ENCODE measurements at places on chromosomes 1 and 21. TPM values are rescaled to one million over a fixed set of nuclear protein-coding genes. Genes with fewer than 3 reads are reported as not detected.

Gene MFSD2A
- 2.5 TPM for total RNA-seq

Gene SPRR2E
- total RNA-seq, result not detected

Gene KCNAB2
- total RNA-seq, result 286 TPM

Gene EPHB2
- not detected for total RNA-seq

Gene GSTM5
- not detected for total RNA-seq

Gene PDZK1
- not detected for total RNA-seq

Gene AMPD1
- total RNA-seq, result not detected

Gene NBPF15
- 90.5 TPM for total RNA-seq

Gene CENPF
- total RNA-seq, result 135 TPM

Gene RSRP1
- 236 TPM for total RNA-seq

Gene GOLT1A
- total RNA-seq, result not detected

Gene OR10Z1
- total RNA-seq, result not detected

- DNase-seq, result peak; percentile 70
- peaks cover 35% of the 10 kb centered on the region for H3K27me3 ChIP-seq
- peak overlapping the region; percentile 73 for H3K4me3 ChIP-seq
Measured at GRCh38 chr1:228378090-228378872, 28.4 kb downstream of the TRIM11 start.

DNA sequence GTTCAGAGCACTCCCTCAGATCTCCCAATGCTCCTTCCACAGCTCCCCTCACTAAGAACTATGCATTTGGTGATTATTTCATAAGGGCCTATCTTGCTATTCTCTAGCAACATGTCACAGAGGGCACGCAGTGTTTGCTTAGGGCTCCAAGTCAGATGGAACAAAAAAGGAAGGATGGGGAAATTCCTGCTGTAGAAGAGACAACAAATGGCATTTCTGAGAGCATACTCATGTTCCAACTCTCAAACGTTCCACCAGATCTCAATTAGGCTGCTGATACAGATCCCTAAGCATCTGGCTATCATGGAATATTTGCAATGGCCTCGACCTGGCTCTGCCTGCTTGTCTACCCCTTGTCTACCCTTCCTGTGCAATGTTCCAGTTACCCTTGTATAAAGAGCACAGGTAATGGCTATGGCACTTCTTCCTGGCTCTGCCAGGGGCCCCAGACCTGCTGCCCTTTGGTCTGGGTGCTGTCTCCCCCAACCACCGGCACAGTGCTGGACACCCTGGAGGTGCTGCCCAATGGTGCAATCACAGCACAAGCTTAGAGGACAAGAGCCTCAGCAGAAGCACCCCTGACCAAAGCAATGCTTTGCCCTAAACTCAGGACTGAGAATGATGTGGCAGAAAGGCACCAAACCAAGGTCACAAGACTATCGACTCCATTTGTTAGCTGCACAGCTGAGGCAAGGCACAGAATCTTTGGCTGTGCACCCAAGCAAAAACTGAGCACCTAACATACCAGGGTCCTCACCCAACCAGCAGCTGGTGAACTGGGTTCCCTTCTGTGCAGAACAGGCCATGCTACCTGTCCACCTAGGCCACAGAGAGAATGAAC is 3.6 kb downstream of the PARP1 start:
- H3K27ac ChIP-seq, result no peak overlapping the region
- H3K4me1 ChIP-seq, result peaks cover 44% of the 10 kb centered on the region
- H3K36me3 ChIP-seq, result peaks cover 49% of the 10 kb centered on the region
- H3K4me3 ChIP-seq, result no peak overlapping the region
- no peaks in the 10 kb centered on the region for H3K27me3 ChIP-seq

- no peaks in the 10 kb centered on the region for H3K4me1 ChIP-seq
- H3K4me3 ChIP-seq, result no peak overlapping the region
- DNase-seq, result no peak
- H3K27me3 ChIP-seq, result no peaks in the 10 kb centered on the region
Measured at GRCh38 chr1:202365092-202365815, 16.8 kb downstream of the PPP1R12B start.

GRCh38 chr21:46017148-46017547 is 35.6 kb downstream of the COL6A1 start:
- H3K4me1 ChIP-seq, result no peaks in the 10 kb centered on the region
- H3K27ac ChIP-seq, result no peak overlapping the region
- no peaks in the 10 kb centered on the region for H3K36me3 ChIP-seq
- no peak for DNase-seq

DNA sequence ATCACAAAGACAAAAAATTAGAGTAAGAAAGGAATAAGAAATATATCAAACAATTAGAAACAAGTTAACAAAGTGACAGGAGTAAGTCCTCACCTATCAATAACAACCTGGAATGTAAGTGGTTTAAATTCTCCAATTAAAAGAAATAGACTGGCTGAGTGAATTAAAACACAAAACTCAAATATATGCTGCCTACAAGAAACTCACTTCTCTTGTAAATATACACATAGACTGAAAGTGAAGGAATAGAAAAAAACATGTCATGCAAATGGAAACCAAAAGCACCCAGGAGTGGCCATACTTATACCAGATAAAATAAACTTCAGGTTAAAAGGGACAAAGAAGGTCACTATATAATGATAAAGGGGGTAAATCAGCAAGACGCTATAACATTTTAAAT is 43.2 kb upstream of the NUF2 start:
- no peak for DNase-seq
- H3K4me3 ChIP-seq, result no peak overlapping the region
- H3K27ac ChIP-seq, result no peak overlapping the region
- H3K4me1 ChIP-seq, result no peaks in the 10 kb centered on the region

GRCh38 chr1:109823543-109824348 is 60.0 kb upstream of the EPS8L3 start:
- no peak for DNase-seq
- H3K27ac ChIP-seq, result peak overlapping the region; percentile 68
- no peaks in the 10 kb centered on the region for H3K36me3 ChIP-seq
- peaks cover 66% of the 10 kb centered on the region for H3K4me1 ChIP-seq
- H3K27me3 ChIP-seq, result no peaks in the 10 kb centered on the region

- H3K4me1 ChIP-seq, result no peaks in the 10 kb centered on the region
- no peaks in the 10 kb centered on the region for H3K36me3 ChIP-seq
- H3K27ac ChIP-seq, result no peak overlapping the region
- peaks cover 3% of the 10 kb centered on the region for H3K27me3 ChIP-seq
- H3K4me3 ChIP-seq, result no peak overlapping the region
Measured at GRCh38 chr1:117594261-117594990, 11.4 kb upstream of the TENT5C start.

DNA sequence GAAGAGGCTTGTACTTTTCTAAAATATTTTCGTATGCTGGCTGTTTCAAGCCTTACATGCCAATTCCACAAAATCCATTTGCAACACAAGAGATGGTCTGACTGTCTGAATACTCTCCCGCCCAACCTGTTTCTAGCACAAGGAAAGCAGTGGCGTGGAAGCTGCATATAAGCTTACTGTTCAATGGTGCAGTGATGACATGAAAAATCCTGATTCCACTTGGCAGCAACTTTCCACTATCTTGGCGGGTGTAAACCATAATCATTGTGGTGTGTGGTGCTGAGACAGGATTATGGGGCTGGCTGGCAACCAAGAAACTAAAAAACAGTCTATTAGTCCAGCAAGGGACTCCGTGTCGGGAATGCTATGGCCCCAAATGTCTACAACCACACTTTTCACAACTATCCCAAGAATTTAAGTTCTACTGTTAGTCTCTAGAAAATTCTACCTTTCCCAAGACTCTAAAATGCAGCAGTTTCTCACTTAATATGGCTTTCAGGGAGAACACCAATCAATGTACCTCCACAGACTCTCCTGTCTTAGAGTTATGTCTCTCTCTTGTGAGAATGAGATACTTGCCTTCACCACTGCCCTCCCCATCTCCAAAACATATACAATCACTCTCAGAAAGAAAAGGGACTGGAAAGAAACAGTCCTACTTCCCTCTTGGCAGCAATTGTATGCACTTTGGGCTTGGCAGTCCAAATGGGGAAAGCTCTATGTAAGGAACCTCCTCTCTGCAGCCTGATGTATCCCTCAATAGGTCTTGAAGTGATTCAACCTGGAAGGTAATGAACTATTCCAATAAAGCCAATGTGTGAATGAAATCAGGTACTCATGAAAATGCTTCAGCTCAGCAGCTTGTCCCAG is 9.5 kb downstream of the COLGALT2 start:
- H3K4me1 ChIP-seq, result no peaks in the 10 kb centered on the region
- no peak overlapping the region for H3K4me3 ChIP-seq
- no peaks in the 10 kb centered on the region for H3K36me3 ChIP-seq
- H3K27ac ChIP-seq, result no peak overlapping the region
- no peak for DNase-seq

DNA sequence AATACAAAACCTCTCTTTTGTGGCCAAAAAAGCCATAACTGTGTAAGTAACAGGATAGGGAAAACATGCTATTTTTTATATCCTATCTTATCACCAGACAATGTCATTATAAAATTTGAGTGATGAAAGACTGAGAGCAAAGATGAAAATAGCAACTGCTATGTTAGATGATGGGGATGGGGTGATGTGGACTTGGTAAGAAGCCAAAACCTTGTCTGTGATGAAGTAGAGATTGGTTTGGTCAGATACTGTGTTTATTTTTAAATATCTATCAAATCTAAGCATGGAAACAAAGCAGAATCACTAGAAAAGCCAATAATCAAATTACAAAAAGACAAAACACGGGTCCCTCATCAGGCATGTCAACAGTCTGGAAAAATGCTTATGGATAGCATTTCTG is 631.1 kb upstream of the NR5A2 start:
- H3K36me3 ChIP-seq, result no peaks in the 10 kb centered on the region
- no peaks in the 10 kb centered on the region for H3K27me3 ChIP-seq
- no peak for DNase-seq
- H3K27ac ChIP-seq, result no peak overlapping the region
- H3K4me3 ChIP-seq, result no peak overlapping the region

DNA sequence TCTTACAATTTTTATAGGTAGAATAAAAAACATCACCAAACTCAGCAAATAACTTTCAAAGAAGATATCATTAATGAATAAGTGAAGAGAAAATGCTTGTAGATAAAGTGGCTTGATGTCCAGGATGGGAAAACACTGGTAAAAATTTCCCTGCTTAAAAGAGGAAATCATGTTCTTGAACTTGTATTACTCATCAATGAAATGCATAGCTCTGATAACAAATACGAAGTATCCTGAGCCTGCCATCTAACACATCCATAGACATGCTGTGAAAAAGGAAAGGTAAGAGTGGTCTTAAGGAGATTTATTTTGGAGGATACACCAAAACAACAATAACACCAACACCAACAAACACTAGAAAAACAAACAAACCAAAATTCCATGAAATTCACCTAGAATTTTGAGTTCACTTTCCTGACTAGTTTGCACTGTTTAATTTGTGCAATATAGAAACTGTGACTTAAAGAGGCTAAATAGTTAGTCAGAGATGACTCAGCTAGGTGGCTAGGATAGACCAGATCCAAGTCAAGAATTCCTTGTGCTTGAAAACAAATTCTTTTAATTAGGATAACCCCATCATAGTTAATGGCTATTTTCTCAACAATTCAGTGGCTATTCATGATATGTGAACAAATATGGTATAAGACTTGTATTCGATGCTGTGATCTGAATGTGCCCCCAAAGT is 179.8 kb upstream of the KCNK2 start:
- DNase-seq, result no peak
- no peak overlapping the region for H3K27ac ChIP-seq
- no peaks in the 10 kb centered on the region for H3K27me3 ChIP-seq
- H3K36me3 ChIP-seq, result no peaks in the 10 kb centered on the region

DNA sequence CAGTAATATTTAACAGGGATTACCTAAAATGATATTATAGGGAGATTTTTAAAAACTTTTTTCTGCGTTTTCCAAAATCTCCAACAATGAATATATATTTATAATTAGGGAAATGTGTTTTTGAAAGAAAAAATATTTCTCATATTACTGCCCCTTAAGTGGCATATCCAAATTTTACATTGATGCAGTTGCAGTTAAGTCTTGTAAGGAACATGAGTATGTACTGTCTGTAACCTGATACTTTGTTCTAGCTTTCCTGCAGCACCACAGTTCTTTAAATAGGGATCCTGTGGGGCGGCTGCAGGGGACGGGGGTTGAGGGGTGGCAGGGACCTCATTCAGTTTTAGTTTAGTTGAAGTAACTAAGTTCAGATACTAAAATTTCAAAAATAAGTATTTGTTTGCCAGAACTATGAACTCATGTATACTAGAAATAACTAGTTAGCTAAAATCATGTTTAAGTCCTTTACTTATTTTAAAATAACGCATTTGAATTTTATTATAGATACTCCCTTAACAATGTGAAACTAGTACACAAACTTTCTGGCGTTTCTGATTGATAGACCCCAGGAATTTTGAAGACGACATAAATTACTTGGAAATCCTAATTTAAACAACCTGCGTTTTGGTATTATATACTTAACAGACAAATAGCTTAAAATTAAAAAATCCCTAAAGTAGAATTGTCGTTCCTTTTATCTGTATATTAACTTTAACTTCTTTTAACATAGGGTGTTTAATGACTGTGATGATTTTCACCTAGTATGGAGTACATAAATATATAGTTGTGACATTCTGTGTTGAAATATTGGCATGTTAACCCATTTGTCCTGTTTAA is 639 bp upstream of the DNAJB4 start:
- peaks cover 36% of the 10 kb centered on the region for H3K4me1 ChIP-seq
- peak overlapping the region; percentile 88 for H3K4me3 ChIP-seq
- H3K27ac ChIP-seq, result peak overlapping the region; percentile 92
- DNase-seq, result peak; percentile 57
- peaks cover 2% of the 10 kb centered on the region for H3K36me3 ChIP-seq

- H3K36me3 ChIP-seq, result no peaks in the 10 kb centered on the region
- DNase-seq, result no peak
- no peak overlapping the region for H3K4me3 ChIP-seq
- H3K27me3 ChIP-seq, result no peaks in the 10 kb centered on the region
- no peak overlapping the region for H3K27ac ChIP-seq
- no peaks in the 10 kb centered on the region for H3K4me1 ChIP-seq
Measured at GRCh38 chr1:50703240-50703639, 256.8 kb downstream of the FAF1 start.

DNA sequence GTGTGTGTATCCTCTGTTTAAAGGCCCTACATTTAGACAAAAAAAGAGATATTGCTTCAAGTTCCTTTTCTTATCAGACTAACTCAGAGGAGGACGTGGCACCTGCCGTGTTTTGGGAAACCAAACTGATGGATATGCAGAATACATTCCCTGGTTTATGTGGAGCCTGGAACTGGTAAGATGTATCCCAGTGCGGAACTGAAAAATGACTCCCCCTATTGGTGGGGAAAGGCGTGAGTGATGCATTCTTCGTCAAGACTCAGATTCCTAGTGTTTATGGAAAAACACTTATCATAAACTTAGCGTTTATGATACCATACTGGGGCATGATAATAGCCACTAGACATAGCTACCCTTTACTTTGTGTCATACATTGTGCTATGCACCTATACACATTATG is 154.2 kb downstream of the ZNF326 start:
- H3K27me3 ChIP-seq, result no peaks in the 10 kb centered on the region
- no peak overlapping the region for H3K4me3 ChIP-seq
- no peak for DNase-seq

GRCh38 chr1:101207891-101208290 is 28.9 kb upstream of the S1PR1 start:
- no peak for DNase-seq
- peaks cover 12% of the 10 kb centered on the region for H3K4me1 ChIP-seq
- no peaks in the 10 kb centered on the region for H3K27me3 ChIP-seq
- H3K36me3 ChIP-seq, result peaks cover 25% of the 10 kb centered on the region
